ENCODE measurements at places on chromosomes 5 and 9.

DNA sequence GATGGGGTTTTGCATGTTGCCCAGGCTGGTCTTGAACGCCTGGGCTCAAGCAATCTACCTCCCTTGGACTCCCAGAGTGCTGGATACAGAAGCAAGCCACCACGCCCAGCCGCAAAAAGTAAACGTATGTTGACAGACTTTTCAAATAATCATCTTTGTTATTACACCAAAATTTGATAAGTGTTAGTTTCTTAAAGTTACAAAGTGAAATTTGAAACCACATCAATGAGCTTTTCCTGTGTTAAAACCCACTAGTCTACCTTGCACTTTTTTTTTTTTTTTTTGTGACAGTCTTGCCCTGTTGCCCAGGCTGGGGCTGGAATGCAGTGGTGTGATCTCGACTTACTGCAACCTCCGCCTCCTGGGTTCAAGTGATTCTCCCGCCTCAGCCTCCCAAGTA, 29.9 kb downstream of the SPACA9 start:
- no peak for DNase-seq

- no peak for DNase-seq
Measured at GRCh38 chr5:150762211-150762610, 3.4 kb upstream of the DCTN4 start.

- no peak for DNase-seq
Measured at GRCh38 chr9:89745601-89746376, 141.0 kb downstream of the GADD45G start.

- DNase-seq = peak; percentile 85
Measured at GRCh38 chr5:136042665-136043121, 13.9 kb downstream of the TGFBI start.

DNA sequence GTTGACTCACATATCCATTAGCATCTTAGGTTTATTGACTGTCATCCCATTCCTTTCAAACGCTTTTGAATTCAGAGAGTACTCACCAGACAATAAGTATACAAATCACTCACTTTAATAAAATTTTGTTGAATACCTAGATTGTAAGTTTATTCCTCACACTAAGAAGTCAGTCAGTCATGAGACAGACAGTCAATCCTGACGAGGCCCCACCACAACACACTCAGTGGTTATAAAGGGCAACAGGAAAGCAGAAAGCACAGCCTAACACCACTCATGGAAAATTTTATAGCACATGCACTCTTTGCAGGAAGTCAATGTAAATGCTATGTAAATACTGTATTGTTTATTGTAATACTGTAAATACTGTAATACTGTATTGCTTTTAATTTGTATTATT, 176.3 kb upstream of the PTGER4 start:
- DNase-seq = peak; percentile 49

GRCh38 chr5:180639741-180640610, 9.4 kb downstream of the FLT4 start:
- DNase-seq = no peak

DNA sequence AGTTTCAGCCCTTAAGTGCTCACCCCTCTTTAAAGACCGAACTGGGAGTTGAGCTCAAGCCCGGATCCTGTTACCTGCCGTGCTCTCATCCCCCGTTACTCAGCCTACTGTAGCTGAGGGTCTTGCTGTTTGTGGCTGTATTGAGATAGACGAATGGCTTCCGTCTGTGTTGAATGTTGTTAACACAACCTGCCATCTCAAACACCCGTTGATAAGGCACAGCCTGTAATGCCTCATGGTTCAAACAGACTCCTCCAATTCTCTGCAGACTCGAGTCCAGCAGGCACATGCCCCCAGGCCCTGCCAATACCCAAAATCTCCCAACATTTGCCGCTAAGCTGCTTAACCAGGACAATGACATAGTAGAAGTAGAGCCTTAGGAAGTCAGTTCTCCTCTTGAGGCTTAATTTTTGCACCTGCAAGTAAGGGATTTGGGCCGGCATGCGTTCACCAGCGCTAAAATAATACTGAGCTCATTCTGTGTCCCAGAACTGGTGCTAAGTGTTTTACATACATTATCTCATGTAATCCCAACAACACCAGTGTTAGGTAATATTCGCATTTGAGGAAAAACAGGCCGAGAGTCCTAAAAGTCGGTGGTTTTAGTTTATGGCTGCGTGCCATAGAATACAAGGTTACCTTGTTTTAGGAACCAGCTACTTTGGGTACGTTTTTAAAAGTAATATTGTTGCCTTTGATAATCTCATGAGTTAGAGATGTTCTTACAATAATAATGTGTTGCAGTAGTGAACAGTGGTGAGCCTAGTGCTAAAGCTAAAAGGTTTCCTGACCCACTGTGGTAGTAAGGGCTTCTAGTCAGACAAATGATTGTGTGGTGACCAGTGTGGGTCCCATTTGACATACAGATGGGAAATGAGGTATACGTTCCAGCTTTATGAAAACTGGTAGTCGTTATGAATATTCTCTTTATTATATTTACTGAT, 1.5 kb upstream of the RFX3 start:
- peak; percentile 20 for DNase-seq

DNA sequence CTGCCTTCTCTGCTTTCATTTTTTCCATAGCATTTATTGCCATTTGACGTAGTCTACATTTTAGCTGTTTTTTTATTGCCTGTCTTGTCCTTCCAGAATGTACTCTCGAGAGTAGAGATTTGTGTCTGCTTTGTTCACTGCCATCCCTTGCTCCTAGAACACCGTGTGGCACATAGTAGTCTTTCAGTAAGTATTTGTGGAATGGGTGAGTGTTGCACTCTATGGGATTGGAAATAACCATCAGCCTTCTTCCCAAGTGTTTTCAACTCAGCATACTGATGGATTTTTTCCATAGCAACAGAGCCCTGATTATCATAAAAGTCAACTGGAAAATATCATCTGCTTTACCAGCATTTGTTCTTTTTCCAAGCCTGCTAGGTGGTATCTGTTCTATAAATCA, 462.6 kb downstream of the ENC1 start:
- no peak for DNase-seq

All from lung microvascular endothelial cell (primary cell).